ENCODE measurements at places on chromosomes 1 and 21. TPM values are rescaled to one million over a fixed set of nuclear protein-coding genes. Genes with fewer than 3 reads are reported as not detected.

ARPC5 gene
- total RNA-seq, result 75.8 TPM

GJA9 gene
- total RNA-seq, result not detected

HFM1 gene
- 0.05 TPM for total RNA-seq

LCK gene
- total RNA-seq, result not detected

KRTAP19-8 gene
- not detected for total RNA-seq

ID3 gene
- total RNA-seq, result 174 TPM

CDK11B gene
- 12.0 TPM for total RNA-seq

OR14K1 gene
- total RNA-seq, result not detected

IL10 gene
- total RNA-seq, result not detected

MTARC2 gene
- 11.8 TPM for total RNA-seq

MAST2 gene
- total RNA-seq, result 10.3 TPM

SIK1 gene
- total RNA-seq, result 3.4 TPM

SPATA45 gene
- total RNA-seq, result not detected

FAM110D gene
- total RNA-seq, result not detected

ITGB2 gene
- total RNA-seq, result not detected

LEPR gene
- 24.9 TPM for total RNA-seq

RXFP4 gene
- not detected for total RNA-seq

GRIK3 gene
- total RNA-seq, result not detected

SLC1A7 gene
- total RNA-seq, result 0.12 TPM

TRNP1 gene
- 113 TPM for total RNA-seq

RPE65 gene
- total RNA-seq, result not detected

C4BPA gene
- total RNA-seq, result not detected

HSD3B1 gene
- not detected for total RNA-seq

ZBTB37 gene
- 3.6 TPM for total RNA-seq

OLFML3 gene
- total RNA-seq, result 64.8 TPM

RIIAD1 gene
- not detected for total RNA-seq

CATSPERE gene
- total RNA-seq, result 0.83 TPM

TTC39A gene
- total RNA-seq, result not detected

TFF2 gene
- not detected for total RNA-seq

NUF2 gene
- total RNA-seq, result 0.64 TPM

KRTAP21-2 gene
- not detected for total RNA-seq

AXDND1 gene
- total RNA-seq, result 0.10 TPM

C1orf216 gene
- total RNA-seq, result 21.0 TPM

PTGS2 gene
- 6.2 TPM for total RNA-seq

PRRX1 gene
- total RNA-seq, result 113 TPM

PDZK1IP1 gene
- not detected for total RNA-seq

OR2L2 gene
- not detected for total RNA-seq

FMO5 gene
- total RNA-seq, result 0.93 TPM

F13B gene
- not detected for total RNA-seq

AMY1B gene
- total RNA-seq, result not detected

ITLN1 gene
- total RNA-seq, result 0.37 TPM

S100B gene
- total RNA-seq, result 0.62 TPM

CELA2B gene
- not detected for total RNA-seq

NBL1 gene
- total RNA-seq, result 98.7 TPM

PTPRU gene
- 25.5 TPM for total RNA-seq

CDC20 gene
- 5.3 TPM for total RNA-seq

OR2L3 gene
- total RNA-seq, result not detected

IVL gene
- not detected for total RNA-seq

SYTL1 gene
- total RNA-seq, result 1.2 TPM

ZFP69 gene
- 2.8 TPM for total RNA-seq

CADM3 gene
- total RNA-seq, result 186 TPM
